ENCODE measurements at places on chromosomes 3 and 15. TPM values are rescaled to one million over a fixed set of nuclear protein-coding genes. Genes with fewer than 3 reads are reported as not detected.
A peak's percentile ranks its signal among the peaks of the same experiment; 100 is the strongest.

Gene STX19
- not detected for total RNA-seq

DNA sequence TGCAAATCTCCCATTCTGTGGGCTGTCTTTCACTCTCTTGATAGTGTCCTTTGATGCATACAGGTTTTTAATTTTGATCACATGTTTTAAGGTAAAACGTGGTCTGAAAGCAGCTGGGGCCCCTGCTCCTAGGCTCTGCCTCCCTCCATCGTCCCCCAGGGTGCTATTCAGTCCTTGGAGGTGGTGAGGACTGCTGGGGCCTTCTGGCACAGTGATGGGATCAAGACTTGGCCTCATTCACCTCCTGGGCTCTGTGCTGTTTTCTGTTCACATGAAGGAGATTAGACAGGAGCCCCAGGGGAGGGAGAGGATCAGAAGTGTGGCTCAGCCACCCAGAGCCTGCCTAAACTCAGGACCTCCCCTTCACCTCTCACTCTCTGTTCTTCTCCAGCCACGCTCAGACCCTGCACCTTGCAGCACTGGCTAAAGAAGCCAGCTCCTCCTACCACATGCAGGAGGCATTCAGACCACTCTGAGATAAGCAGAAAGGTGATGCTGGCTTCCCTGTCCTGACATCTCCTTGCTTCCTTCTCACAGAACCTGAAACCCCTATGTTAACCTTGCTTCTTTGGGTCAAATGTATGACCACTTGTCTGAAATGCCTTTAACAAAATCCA, 43.9 kb downstream of the PAQR5 start:
- DNase-seq = no peak

- DNase-seq = peak; percentile 62
Observed at GRCh38 chr3:196639483-196640296, at the start of gene NRROS. NRROS (plus strand) TSS chr3:196639694; CDS start chr3:196654540, 14,846 bp downstream.

DNA sequence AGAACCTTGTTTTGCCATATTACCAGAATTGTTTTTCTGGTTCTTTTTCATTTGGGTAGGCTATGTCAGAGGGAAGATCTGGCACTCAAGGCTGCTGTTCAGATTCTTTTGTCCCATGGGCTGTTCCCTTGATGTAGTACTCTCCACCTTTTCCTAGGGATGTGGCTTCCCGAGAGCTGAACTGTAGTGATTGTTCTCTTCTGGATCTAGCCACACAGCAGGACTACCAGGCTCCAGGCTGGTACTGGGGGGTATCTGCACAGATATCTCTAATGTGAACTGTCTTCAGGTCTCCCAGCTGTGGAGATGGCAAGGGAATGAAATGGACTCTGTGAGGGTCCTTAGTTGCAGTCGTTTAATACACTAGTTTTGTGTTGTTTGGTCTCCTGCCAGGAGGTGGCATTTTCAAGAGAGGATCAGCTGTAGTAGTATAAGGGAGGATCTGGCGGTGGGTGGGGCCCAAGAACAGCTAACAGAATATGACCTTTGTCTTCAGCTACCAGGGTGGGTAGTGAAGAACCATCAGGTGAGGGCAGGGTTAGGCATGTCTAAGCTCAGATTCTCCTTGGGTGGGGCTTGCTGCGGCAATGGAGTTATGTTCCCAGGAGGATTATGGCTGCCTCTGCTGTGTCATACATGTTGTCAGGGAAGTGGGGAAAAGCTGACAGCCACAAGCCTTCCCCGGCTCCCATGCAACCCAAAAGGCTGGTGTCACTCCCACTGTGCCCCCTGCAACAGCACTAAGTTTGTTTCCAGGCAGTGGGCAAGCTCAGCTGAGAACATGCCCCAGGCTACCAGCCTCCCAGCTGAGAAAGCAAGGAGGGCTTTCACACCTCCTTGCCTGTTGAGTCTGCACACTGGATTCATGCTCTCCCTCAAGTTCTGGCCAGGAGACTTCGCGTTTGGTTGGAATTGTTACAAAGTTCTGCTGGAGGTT, 252.5 kb downstream of the ISL2 start:
- no peak for DNase-seq

DNA sequence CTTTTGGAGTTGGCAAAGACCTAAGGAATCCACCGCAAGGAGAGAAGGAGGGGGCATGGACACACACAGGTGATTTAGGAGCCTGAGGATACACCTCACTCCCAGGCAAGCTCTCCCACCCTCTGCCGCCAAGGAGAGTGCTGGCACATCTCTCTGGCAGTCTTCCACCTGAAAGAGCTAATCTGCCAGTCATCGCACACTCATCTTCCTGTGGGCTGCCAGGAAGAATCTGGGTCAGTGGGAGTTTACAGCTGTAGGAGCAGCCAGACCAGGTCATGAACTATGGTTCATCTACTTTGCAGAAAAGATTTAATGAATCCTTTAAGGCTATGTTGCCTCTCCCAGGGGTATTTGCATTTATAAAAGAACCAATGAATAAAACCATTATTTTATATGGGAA, 170.6 kb upstream of the TSC22D2 start:
- no peak for DNase-seq

- DNase-seq = no peak
Observed at GRCh38 chr3:168620854-168621253, 525.1 kb upstream of the GOLIM4 start.
